ENCODE measurements at places on chromosomes 2 and 18.

DNA sequence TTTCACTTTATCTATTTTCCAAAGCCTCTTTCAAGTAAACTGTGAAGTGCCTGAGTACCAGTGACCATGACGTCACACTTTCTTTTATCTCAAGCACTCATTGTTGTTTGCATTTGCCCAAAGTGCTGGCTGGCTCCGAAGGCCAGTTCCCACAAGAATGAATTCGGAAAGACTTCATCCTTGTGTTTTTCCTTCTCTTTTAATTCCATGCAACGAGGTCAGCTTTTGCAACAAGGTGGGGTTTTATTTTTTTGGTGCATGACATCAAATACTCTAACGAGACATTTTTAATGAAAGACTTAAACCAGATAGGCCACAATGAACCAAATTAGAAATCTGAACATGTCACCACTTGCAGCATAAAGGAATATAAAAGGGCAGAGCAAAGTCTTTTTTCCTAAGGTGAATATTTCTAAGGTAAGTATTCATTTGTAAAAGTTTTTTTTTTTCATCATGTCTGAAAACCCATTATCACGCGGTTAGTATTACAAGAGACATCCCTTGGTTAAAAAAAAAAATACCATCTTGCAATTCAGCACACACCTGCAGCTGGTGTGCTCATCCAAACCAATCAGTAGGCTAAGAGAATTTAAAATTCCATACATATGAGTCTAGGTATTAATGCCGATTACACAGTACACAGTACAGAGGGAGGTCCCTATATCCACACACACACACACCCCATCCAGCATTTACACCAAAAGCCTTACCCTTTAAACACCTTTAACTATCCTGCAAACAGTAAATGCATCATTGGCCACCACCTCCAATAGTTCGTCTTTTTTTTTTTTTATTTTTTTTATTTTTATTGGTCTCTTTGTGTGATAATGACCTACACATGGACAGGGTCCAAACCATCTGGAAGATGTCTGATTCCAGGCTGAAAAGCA, 2.3 kb downstream of the ARL4C start:
- DNase-seq = no peak

DNA sequence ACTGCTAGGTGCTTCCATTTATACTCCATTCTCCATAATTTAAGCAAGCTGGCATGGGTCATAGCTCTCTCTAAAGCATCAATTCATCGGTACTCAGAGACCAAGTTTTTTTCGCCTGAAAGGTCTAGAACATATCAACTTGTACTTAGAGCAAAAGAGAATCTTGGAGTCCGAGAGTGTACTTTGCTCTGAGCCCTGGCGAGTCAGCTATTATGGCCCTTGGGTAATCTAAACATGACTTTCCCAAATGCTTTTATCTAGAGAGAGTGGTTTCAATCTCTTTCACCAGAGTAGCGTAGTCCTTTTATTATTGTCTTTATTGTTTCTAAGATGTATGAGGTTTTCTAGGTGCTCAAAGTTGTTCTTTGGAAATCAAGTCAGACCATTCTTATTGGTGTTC, 34.4 kb downstream of the MAIP1 start:
- DNase-seq = no peak

DNA sequence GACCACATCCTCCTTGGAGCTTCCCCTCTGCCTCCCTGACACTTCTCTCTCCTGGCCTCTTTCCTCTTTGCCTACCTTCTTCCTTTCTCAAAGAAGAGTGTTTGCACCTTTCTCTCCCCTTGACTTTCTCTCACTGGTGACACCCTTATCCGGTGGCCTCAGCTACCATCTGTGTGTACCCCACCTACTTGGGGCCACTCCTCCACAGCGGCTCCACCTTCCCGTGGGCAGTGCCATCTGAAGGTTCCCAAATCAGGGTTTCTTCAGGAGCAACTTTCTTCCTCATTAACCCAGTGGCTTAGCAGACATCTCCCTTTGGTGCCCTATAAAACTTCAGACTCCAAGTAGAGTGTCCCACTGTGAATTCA, 5.3 kb upstream of the NCL start:
- DNase-seq = no peak

GRCh38 chr18:40985436-40985835, 969.6 kb upstream of the PIK3C3 start:
- DNase-seq = no peak

DNA sequence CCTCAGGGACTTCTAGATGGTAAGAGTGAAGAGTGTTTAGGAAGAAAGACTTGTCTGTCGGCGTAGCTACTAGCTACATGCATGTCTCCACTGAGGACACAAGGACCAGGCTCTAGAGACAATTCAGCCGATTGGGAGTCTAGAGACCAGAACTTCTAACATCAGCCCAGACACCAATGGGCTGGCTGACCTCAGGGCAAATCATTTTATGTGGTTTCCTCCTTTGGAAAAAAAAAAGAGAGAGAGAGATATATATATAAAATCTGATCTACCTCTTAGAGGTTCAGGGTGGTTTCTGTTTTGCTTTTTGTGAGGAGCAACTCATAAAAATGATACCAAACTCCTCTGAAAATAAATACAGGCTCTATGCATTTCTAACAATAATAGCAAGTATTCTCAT, 212.8 kb downstream of the BCL2 start:
- no peak for DNase-seq
